ENCODE measurements at places on chromosomes 12 and 14. TPM values are rescaled to one million over a fixed set of nuclear protein-coding genes. Genes with fewer than 3 reads are reported as not detected.

Gene MUCL1
- 4.7 TPM for total RNA-seq

Gene CIT
- 12.4 TPM for total RNA-seq

Gene MYL2
- total RNA-seq = not detected

Gene GPR162
- 0.21 TPM for total RNA-seq

Gene ART4
- total RNA-seq = not detected

Gene AQP2
- total RNA-seq = not detected

Gene TMPRSS12
- total RNA-seq = not detected

Gene RPGRIP1
- total RNA-seq = not detected

Gene NGB
- total RNA-seq = not detected
